K562 (cell line): ENCODE measurements at places on chromosomes 7 and 10. TPM values are rescaled to one million over a fixed set of nuclear protein-coding genes. Genes with fewer than 3 reads are reported as not detected.

DNA sequence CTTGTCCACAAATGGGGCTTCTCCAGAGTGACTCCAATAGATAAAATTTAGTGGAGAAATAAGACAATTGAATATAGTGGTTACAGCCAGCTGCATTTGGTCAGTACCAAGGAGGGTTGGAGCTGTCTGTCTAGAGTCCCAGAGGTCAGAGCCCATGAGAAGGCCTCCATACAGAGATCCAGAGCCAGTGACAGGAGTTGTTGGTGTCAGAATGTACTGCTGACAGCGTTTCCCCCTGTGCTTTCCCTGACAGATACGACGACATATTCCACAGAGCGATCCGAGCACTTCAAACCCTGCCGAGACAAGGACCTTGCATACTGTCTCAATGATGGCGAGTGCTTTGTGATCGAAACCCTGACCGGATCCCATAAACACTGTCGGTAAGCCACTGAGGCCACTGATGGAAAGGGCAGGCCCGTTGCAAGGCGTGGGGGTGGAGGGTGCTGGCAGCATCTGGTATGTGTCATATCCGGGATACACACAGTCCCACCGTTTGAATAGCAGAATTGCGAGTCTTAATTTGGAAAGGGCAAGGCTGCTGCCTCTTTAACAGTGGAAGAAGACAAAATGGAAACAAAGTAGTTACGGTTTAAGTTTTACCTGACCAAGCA is 483.6 kb downstream of the NRG3 start:
- no peak overlapping the region for H3K27ac ChIP-seq
- no peaks in the 10 kb centered on the region for H3K27me3 ChIP-seq
- no peak for DNase-seq
- H3K4me3 ChIP-seq: no peak overlapping the region

DNA sequence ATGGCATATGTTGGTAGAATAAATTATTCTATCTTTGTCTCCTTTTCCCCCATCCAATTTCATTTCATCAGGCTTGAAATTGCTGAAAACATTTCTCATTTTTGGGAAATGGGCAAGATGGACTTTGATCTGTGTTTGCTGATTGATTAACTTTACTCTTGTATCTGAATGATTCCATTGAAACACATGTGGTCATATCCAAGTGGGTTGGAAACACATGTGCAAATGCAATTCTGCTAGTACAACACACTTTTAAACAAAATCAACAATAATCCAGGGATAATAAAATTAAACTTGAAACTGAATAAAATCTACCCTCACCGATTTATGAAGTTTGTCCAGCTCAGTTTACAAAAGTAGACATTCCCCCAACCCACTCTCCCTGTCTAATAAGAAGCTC is 96.9 kb downstream of the EPDR1 start:
- no peak overlapping the region for H3K4me3 ChIP-seq
- no peak for DNase-seq
- no peaks in the 10 kb centered on the region for H3K4me1 ChIP-seq
- no peaks in the 10 kb centered on the region for H3K27me3 ChIP-seq
- no peak overlapping the region for H3K27ac ChIP-seq

GRCh38 chr10:78416031-78417011 is 382.7 kb downstream of the RPS24 start:
- H3K27ac ChIP-seq: no peak overlapping the region
- H3K36me3 ChIP-seq: no peaks in the 10 kb centered on the region
- H3K27me3 ChIP-seq: peaks cover 31% of the 10 kb centered on the region
- no peak overlapping the region for H3K4me3 ChIP-seq

DNA sequence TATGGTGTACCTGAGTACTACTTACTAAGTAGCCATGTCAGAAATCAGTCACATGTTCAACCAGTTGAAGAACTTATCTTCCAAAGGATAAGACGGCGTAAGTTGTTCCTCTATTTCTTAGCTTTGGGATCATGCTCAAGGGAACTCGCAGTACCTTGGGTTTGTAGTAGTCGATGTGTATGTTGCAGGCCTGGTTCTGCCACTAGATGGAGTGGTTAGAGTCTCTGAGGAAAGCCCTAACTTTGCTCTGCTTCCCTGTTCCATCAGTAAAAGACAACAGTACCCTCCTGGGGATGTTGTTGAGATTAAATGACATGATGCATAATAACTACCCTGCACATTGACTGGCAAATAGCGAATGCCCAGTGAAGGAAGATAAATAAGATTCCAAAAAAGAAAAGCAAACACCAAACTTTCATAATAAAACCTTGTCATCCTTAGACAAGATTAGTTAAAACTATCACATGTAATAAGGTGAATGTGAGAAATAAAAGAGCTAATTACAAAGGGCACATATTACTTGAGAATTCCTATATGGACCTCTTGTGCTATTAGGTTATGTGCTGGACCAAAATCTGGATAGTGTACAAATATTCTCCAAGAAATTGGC is 165.9 kb downstream of the ABCA13 start:
- H3K27me3 ChIP-seq: no peaks in the 10 kb centered on the region
- no peak overlapping the region for H3K4me3 ChIP-seq
- H3K27ac ChIP-seq: no peak overlapping the region
- no peaks in the 10 kb centered on the region for H3K4me1 ChIP-seq
- no peak for DNase-seq

GRCh38 chr10:13717936-13718772 is 131.4 kb downstream of the PRPF18 start:
- peaks cover 17% of the 10 kb centered on the region for H3K27me3 ChIP-seq
- H3K27ac ChIP-seq: no peak overlapping the region
- H3K4me3 ChIP-seq: no peak overlapping the region

DNA sequence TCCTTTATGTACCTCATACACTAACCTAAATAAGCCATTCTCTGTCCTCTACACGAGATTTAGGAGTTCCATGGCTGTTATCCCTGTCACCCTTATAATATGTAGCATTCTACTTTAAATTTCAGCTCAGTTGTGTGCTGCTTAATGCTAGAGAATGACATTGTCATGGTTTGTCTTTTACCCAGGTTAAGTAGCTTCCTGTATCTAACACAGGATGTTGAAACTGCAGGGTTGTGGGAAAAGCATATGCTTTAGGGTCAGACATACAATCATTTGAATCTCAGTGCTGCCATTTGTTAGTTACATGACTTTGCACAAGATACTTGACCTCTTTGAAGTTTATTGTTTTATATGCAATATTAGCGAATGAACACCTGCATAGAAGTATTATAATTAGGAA is 235.1 kb upstream of the CACNA2D1 start:
- H3K27ac ChIP-seq: no peak overlapping the region
- no peaks in the 10 kb centered on the region for H3K27me3 ChIP-seq
- no peak overlapping the region for H3K4me3 ChIP-seq
- no peaks in the 10 kb centered on the region for H3K36me3 ChIP-seq
- no peaks in the 10 kb centered on the region for H3K4me1 ChIP-seq

DNA sequence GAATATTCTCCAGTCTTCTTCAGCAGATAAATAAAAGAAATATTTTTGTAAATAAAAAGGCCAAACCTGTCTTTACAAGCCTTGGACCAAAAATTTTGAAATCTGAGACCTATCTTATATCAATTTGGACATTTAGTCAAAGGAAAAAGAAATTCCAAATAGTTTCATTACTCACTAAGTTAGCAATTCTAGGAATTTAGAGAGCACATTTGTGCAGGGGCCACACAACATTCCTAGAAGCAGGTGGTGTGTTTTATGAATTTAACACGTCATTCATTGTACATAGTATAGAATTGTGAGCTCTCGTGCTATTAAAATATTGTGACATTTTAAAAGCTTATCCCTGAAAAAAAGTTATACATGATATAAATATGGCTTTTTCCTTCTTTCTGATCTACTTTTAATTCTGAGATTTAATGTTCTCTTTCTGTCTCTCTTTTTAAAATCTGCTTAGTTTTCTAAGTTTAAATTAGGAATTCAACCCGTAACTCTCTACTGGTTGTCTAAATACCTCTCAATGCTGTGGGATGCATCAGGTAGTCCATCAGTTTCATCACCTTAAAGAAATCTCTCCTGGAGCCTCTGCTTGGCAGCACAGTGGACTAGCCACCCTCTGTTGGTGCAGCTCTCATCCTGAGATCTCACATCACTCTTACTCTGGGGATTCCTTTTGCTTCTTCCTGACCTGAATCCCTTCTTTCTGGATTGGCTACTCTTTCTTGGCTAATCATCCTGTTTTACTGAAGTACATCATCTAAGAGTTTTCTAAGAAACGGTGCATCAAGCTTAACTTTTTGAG is 124.5 kb downstream of the SEMA3E start:
- no peak overlapping the region for H3K4me3 ChIP-seq
- no peaks in the 10 kb centered on the region for H3K27me3 ChIP-seq
- H3K27ac ChIP-seq: no peak overlapping the region
- no peak for DNase-seq
- no peaks in the 10 kb centered on the region for H3K36me3 ChIP-seq
- no peaks in the 10 kb centered on the region for H3K4me1 ChIP-seq

- no peak for DNase-seq
- no peak overlapping the region for H3K4me3 ChIP-seq
- no peaks in the 10 kb centered on the region for H3K36me3 ChIP-seq
Observed at GRCh38 chr7:28853150-28853549, 105.0 kb downstream of the TRIL start.

- H3K4me3 ChIP-seq: no peak overlapping the region
- no peak for DNase-seq
- no peaks in the 10 kb centered on the region for H3K4me1 ChIP-seq
- H3K27me3 ChIP-seq: no peaks in the 10 kb centered on the region
- no peaks in the 10 kb centered on the region for H3K36me3 ChIP-seq
- H3K27ac ChIP-seq: no peak overlapping the region
Observed at GRCh38 chr7:85716353-85716752, 529.5 kb upstream of the SEMA3D start.

- no peak overlapping the region for H3K27ac ChIP-seq
- peaks cover 8% of the 10 kb centered on the region; the same call in 1 of the 3 replicates for H3K36me3 ChIP-seq
- DNase-seq: no peak
- no peak overlapping the region for H3K4me3 ChIP-seq
- no peaks in the 10 kb centered on the region for H3K4me1 ChIP-seq
Observed at GRCh38 chr7:129652914-129653313, 41.4 kb downstream of the NRF1 start.

GRCh38 chr7:46544396-46545008 is 623.4 kb upstream of the IGFBP3 start:
- no peaks in the 10 kb centered on the region for H3K4me1 ChIP-seq
- peak overlapping the region; percentile 55; the same call in 2 of the 3 replicates for H3K27ac ChIP-seq
- H3K27me3 ChIP-seq: no peaks in the 10 kb centered on the region
- DNase-seq: no peak

GRCh38 chr10:76981251-76981650 is 656.4 kb downstream of the KCNMA1 start:
- H3K27ac ChIP-seq: no peak overlapping the region
- no peak overlapping the region for H3K4me3 ChIP-seq
- DNase-seq: no peak
- H3K27me3 ChIP-seq: no peaks in the 10 kb centered on the region
- H3K36me3 ChIP-seq: no peaks in the 10 kb centered on the region
- no peaks in the 10 kb centered on the region for H3K4me1 ChIP-seq

- no peaks in the 10 kb centered on the region for H3K36me3 ChIP-seq
- H3K27ac ChIP-seq: no peak overlapping the region
- no peaks in the 10 kb centered on the region for H3K4me1 ChIP-seq
- DNase-seq: no peak
- H3K4me3 ChIP-seq: no peak overlapping the region
Observed at GRCh38 chr7:90666186-90666585, 70.1 kb downstream of the CDK14 start.

DNA sequence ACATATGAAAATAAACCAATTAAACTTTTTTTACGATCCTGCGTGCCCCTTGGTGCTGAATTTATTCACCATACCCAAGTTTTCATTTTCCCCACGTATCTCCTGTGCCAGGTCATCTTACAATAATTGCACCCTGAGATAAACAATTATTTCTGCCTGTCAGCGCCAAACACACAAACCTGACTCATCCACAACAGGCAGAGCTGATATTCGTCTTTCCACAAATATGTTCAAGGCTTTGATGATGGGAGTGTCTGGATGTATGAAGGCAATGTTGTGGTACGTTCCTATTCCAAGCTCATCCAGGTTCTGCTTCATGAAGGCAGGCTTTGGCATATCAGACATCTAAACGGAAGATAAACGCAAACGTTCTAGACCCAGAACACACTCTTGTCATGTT is 45.8 kb upstream of the RHEB start:
- H3K4me3 ChIP-seq: no peak overlapping the region
- H3K27me3 ChIP-seq: peaks cover 45% of the 10 kb centered on the region
- no peak overlapping the region for H3K27ac ChIP-seq
- no peak for DNase-seq

GRCh38 chr7:43650457-43651052 is 67.6 kb downstream of the STK17A start:
- H3K27ac ChIP-seq: no peak overlapping the region
- H3K27me3 ChIP-seq: no peaks in the 10 kb centered on the region
- peaks cover 64% of the 10 kb centered on the region; the same call in 2 of the 3 replicates for H3K36me3 ChIP-seq
- no peak overlapping the region for H3K4me3 ChIP-seq
- no peak for DNase-seq
- H3K4me1 ChIP-seq: no peaks in the 10 kb centered on the region

DNA sequence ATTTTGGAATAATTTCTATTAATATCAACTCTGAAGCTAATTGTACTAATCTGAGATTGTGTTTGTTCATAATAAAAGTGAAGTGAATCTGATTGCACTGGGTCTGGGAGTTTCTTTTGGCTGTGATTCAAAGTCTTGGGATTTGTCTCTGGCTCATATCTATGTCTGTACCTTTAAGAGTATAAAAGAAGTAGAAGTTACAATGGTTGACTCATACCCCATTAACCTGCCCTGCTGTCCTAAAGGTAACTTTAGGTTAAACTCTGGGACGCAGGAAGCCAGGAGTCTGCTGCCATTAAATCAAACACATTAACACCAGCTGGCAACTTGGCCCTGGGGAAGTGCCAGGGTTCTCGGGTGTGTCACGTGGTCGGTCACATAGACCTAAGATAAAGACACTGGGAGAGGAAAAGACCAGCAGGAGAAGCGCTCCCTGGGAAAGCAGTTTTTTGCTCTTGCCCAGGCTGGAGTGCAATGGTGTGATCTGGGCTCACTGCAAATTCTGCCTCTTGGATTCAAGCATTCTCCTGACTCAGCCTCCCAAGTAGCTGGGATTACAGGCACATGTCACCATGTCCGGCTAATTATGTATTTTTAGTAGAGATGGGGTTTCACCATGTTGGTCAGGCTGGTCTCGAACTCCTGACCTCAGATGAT is 17.8 kb downstream of the SCD start:
- H3K4me3 ChIP-seq: no peak overlapping the region
- peak overlapping the region; percentile 44; the same call in 1 of the 3 replicates for H3K27ac ChIP-seq
- peak; percentile 52 for DNase-seq
- peaks cover 45% of the 10 kb centered on the region for H3K36me3 ChIP-seq

DNA sequence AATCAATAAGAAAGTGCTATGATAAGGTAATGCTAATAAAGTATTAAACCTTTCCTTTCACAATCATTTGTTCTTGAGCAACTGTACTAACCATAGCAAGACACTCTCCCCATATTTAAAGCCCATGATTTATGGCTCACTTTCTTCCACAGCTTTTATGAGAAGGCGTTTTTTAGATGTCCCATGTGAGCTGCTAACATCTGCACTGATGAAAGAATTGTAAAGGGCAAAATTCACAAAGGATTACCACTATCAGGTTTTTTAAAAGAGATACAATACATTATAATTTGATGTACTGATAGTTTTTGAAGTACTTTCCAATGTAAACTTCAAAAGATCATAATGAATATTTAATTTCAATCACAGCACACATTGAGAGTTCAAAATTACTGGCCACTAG is 75.7 kb downstream of the RNLS start:
- no peaks in the 10 kb centered on the region for H3K36me3 ChIP-seq
- no peaks in the 10 kb centered on the region for H3K27me3 ChIP-seq
- DNase-seq: no peak
- no peaks in the 10 kb centered on the region for H3K4me1 ChIP-seq
- H3K27ac ChIP-seq: no peak overlapping the region
- no peak overlapping the region for H3K4me3 ChIP-seq

The CALN1 gene
- total RNA-seq: 2.2 and 2.7 TPM in 2 replicates

The SPDYE2B gene
- total RNA-seq: not detected in 2 replicates

The IKZF1 gene
- total RNA-seq: 85.3 and 96.6 TPM in 2 replicates

The NUDT13 gene
- 3.4 and 4.7 TPM in 2 replicates for total RNA-seq

The FOXI2 gene
- total RNA-seq: not detected in 2 replicates

The IFIT2 gene
- total RNA-seq: 0.11 TPM in 2 replicates
